ENCODE measurements at places on chromosomes 6 and 20.

DNA sequence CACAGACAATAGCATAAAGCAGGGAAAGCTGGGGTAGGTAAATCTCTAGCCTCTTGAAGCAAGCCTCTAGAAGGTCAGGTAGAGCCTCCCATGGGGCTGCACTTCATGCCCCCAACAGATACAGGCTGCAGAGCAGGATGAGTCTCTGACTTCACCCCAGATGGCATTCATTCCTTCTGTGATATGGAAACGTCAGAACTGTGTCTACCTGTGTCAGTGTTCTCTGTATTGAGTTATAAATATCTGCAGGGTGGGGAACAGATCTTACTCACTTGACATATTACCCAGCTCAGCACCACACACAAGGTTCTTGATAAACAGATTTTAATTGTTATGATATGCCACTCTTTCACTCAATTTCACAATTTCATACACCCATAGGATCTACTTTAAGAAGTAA, 2.1 kb downstream of the LGSN start:
- no peak for DNase-seq

GRCh38 chr6:89952686-89953085, 58.4 kb downstream of the GJA10 start:
- DNase-seq: no peak

- DNase-seq: peak; percentile 42
Observed at GRCh38 chr6:27332692-27333641, 20.9 kb upstream of the POM121L2 start.

GRCh38 chr20:47035026-47035590, 140.5 kb downstream of the EYA2 start:
- no peak for DNase-seq

GRCh38 chr20:39048000-39048696, 86.0 kb downstream of the DHX35 start:
- peak; percentile 22 for DNase-seq

DNA sequence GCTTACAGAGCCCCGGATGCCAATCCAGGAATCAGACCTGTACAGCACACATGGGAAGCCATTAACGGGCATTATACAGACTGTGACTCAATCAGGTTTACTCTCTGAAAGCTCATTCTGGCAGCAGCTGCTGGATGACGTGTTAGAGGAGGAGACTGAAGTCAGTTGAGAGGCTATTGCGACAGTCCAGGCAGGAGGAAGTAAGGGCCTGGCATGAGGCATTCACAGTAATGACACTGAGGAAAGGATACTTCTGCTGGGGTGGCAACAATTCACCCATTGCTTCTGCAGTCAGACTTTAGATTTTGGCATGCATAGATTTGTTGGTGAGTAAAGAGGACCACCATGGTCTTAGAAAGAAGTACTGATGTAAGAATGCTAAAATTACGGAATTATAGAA, 151.0 kb upstream of the HEY2 start:
- DNase-seq: no peak

- no peak for DNase-seq
Observed at GRCh38 chr20:32338665-32339064, 19.5 kb upstream of the ASXL1 start.

DNA sequence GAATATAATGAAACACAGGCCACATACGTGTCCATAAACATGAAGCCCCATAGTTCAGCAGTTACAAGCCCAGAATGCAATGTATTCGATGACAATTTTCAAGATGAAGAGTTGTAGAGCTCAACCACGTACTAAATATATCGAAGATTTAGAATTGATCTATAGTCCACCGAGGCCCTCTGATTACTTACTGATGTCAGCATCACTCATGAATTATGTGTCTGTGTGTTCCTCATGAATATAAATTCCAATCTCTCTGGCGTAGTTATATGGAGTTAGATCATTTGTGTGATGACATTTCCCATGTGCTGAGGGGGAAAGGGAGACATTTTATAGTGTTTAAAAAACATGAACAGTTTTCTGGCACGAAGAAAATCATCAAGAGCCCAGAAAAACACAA, 97.5 kb downstream of the PFDN4 start:
- DNase-seq: no peak

- no peak for DNase-seq
Observed at GRCh38 chr20:61451953-61452352, 199.9 kb downstream of the CDH4 start.

GRCh38 chr20:15613530-15613929, 959.7 kb downstream of the KIF16B start:
- no peak for DNase-seq

DNA sequence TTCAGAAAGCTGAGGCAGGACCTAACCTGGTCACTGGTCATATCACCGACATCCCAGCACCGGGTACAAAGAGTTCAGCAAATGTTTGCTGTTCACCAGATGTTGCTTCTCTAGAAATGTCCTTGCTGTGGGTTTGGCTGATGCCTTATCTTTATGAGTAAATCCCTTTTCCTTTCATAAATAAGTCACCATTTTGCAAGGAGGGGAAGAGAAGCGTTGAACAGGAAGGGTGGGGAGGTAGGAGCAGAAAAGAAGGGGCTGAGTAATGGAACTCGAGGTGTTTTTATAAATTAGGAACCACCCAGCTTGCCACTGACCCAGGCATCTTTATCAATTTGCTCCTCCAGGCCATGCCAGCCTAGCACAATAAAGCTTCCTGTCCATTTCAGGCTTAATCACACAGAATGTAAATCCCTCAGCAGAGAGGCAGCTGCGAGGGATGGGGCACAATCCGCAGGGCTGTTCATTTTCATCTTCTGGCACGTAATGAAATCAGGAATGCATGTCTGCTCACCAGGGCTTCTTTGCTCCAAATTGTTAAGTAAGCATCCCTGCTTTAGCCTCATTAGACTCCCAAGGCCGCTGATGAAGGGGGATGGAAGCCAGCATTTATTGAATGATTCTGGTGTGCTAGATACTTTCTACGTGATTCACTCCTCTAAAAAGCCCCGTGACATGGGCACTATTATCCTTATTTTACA, 371.9 kb upstream of the CHD6 start:
- DNase-seq: no peak

DNA sequence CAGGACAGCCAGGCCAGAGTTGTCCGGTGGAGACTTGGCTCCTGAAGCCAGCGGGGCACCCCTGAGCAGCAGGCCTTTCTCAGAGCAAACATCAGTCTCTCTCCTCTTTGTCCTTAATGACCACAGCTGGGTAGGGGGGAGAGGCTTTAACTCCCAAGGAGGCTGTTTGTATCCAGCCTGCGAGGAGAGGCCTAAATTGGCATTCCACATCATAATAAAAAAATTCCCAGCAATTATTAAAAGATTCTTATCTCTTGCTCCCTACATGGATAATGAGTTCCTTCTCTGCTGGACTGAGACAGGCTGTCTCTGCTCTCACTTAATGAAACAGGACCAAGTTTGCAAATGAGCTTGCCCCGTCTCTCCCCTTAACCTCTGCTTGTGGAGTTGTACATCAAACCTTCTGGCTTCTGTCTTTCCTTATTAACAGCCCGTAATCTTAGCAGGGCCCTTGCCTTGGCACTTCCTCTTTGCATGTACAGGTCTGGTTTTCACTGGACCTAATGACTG, 838.2 kb downstream of the MAFB start:
- DNase-seq: no peak

DNA sequence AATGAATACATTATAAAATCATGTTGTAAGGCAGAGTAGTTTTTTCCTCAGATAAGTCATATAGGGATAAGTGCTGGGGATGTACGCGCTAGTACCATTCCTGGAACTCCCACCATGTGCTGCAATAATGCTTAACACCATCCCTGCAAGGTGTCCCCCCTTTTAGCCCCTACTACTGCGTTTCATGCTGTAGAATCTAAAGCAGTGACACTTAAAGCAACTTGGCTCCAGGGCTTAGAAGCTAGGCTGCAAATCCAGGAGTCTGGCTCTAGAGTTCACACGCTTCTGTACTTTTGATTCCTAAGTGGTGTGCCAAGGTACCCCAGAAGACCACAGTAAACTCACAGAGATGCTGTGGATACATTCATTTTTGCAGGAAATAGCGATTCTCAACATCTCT, 183.1 kb downstream of the DOK5 start:
- no peak for DNase-seq

- no peak for DNase-seq
Observed at GRCh38 chr20:57498425-57499400, 26.2 kb downstream of the CTCFL start.

- no peak for DNase-seq
Observed at GRCh38 chr6:169159331-169159730, 94.3 kb downstream of the THBS2 start.

- DNase-seq: no peak
Observed at GRCh38 chr20:14220986-14221385, 116.4 kb downstream of the FLRT3 start.

GRCh38 chr6:27951040-27951439, 6.0 kb upstream of the OR2B6 start:
- DNase-seq: no peak

DNA sequence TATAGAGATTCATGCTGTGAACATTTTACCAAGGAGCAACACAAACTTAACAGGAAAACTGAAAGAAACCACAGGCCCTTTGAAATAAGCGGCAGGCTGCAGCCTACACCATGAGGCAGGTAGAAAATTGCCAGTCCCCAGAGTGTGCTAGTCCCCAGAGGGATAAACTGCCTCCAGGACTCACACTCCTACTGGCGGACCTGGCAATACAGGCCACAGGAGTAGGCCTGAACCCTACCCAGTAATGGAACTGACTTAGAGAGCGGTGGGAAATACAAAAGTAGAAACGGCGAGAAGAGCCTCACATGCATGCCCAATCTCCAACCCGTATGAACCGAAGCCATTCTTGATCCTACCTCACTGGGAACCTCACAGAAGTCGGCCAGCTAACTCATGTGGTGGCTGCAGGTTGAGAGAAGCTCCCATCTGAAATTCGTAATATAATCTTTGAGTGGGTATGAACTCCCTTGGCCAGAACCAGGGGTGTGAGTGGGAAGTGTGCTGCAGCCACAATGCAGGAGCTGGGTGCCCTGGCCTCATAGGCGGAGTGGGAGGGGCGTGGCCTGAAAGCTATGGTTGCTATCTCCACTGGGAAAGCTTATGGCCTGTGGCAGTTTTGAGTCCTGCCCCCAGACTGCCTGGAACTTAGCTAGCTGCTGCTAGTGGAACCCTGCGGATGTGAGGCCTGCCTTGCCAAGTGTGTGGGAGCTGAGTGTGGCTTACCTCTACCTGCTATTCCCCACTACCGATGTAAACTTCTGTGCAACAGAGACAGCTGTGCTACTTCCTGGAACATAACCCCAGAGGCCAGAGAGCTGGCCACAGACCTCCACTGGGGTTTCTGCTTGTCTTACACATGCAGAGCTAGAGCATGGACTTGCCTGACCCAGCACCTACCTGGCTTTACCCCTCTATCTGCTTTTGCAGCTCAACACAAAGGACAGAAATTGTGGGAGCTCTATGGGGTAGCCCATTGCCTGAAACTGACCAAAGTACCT, 146.5 kb upstream of the COL21A1 start:
- no peak for DNase-seq

DNA sequence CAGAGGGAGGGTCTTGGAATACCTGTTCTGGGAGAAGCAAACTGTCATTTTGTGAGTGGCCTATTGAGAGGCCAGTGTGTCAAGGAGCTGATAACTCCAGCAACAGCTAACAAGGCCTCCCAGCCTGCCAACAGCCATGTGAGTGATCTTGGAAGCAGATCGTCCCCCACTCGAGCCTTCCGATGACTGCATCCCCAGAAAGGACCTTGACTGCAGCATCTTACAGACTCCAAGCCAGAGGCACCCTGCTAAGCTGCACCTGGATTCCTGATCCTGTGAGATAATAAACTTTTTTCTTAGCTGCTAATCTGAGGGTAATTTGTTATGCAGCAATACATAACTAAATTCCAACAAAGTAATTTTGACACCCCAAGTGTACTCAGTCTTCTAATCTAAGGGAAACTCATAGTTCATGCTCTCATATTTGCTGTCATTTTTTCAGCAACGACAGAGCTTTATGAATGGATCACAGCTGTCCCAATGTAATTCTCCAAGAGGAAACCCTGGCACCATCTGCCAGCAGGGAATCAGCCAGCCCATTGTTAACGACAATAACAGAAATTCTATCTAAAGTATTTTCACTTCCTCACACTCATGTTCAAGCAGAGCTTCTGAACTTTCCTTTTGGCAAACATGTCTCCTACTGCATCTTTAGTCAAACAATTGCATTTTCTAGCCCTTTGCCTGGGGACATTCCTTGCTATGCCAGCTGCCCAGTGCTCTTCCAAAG, 470.2 kb upstream of the BTBD3 start:
- DNase-seq: no peak

DNA sequence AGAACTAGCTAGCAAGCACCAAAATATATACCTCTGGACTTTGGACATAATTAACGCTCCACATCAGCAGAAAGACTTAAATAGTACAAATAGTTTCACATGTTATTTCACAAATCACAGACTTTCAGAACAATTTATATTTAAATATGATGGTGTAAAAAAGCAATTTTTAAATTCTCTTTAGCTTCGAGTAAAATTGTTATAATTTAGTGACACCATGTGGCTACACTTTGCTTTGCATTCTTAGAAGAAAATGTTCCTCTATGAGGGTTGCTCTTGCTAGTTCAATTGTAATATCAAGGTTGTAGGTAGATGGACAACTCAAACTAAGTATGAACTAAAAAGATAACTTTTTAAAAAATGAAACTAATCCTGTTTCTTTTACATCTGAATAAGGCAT, 69.0 kb downstream of the BTBD9 start:
- peak; percentile 62 for DNase-seq

DNA sequence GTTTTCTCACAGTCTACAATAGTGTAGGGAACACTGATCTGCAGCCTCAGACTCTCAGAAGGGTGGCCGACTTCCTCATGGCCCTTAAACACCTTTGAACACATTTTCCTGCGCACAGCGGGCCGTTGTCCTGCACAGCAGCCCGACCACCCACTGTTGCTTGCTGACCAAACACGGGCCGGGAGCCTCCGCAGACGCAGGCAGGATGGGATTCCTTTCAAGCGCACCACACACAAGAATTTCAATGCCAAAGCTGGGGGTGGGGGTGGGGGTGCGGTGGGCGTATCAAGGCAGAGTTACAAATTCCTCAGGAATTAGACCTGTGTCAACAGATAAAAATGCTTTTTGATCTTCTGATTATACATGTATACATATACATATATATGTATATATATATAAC, 74.5 kb downstream of the HUS1B start:
- no peak for DNase-seq

DNA sequence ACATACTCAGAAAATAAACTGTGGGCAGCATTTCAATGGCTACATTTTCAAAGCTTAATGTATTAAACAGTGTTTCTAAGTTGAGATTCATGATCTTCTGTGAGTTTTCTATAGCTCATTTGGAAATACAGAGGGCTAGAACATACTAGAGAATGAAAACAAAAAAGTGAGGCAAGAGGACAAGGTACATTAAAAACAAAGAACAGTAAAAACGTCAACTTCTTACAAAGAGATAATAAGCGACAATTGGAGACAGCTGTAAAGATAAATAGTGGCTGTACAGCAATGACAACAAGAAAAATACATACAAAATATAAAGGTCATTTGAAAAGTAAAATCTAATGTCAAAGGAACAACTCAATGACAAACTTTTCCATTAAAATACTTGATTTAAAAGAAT, 94.3 kb downstream of the REV3L start:
- no peak for DNase-seq

DNA sequence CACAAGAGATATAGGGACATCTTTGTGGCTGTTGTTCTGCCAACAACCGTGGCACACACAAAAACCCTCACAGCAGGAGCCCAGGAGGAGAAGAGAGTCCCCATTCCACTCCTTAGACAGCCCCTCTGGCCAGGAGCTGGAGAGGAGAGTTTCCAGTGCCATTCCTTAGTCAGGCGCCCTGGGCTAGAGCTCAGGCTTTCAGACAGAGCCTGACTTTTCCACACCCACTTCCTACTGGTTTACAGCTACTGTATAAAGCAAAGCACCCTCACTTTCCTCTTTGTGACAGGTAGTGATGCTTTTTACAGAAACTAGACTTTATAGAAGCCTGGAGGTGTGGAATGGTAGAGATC, 145.9 kb downstream of the SYCP2 start:
- DNase-seq: no peak
